ENCODE measurements at places on chromosomes 2 and 18.

DNA sequence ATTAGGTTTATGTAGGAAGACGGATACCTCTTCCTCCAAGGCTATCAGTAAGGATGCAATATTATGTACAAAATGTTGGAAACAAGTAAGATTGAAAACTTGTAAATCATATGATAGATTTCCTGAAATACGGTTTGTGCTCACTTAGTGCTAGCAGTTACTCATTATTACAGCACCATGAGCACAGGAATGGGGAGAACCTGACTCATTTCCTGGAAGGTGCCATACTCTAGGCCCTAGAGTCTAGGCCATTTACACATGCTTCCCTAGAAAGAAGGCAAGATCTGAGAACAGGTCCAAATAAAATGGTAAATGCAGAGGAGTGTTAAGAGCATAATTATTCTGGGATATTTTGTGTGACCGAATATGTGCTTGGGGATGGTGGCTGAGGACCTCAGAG lies 467.7 kb upstream of the CELF4 start:
- no peak for DNase-seq

DNA sequence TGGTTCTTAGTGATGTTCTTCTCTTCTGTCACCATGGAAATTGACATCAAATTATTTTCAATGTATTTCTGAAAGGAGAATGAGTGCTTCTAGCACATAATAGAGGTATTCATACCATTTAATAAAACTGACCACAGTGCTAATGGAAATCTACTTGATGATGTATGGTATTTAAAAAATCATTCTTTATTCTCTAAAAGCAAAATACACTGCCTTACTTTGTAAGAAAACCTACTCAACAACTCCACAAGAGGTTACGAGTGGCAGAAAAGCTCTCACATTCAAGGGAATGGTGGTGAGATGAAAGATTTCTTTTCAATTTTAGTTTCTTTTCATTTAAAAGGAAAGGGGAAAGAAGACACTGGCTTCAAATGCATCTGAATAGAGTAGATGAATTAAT lies 382.3 kb upstream of the CHST9 start:
- no peak for DNase-seq

DNA sequence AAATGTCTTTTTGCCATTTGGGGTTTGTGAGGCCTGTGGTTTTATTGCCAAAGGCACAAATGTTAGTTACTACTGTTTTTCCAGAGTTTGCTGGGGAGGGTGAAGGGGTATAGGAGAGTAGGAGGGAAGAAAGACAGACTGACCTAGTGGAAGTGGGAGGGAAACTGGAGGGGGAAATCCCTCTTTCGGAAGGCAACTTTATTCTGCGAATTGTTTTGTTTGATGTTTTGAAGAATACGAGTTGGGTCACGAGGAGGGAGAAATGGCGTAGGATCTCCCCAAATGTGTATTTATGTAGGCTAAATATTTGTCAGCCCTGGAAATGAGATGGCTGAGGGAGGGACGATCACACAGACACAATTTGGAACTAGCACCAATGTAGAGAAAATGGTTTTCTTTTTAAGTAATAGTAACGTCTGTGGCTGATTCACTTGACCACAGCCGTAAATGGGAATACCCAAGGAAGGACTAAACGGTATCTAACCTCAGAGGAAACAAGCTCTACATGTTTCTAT lies 172.3 kb downstream of the ICOS start:
- DNase-seq = no peak

DNA sequence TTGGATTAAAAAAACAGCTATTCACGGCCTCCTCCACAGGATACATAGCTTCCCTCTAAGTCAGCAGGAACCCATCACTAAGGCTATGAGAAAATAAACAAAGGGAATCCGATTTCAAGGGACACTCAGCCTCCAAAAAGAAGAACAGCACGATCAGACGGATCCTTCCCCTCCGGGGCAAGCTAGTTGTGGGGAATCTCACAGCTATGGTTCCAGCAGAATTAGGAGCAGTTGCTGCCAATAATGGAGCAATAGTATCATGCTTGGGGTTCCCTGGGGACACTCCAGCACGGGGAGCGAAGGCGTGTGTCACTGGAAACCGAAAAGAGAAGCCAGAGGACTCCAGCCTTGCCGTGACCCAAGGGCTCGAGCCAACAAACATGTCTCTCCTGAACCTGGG lies 163.1 kb downstream of the TTC32 start:
- peak; percentile 55 for DNase-seq

- no peak for DNase-seq
Measured at GRCh38 chr2:88448248-88448647, 4.2 kb downstream of the FOXI3 start.

Measured in brain pericyte (primary cell).